ENCODE measurements at places on chromosomes 12 and 14. TPM values are rescaled to one million over a fixed set of nuclear protein-coding genes. Genes with fewer than 3 reads are reported as not detected.

Gene CDH24
- total RNA-seq, result 17.4 TPM

Gene CYP27B1
- total RNA-seq, result 1.5 TPM

Gene KRT80
- total RNA-seq, result 2.8 TPM

Gene SYCP3
- not detected for total RNA-seq

Gene MMP19
- total RNA-seq, result 4.7 TPM

Gene SLCO1B1
- not detected for total RNA-seq

Gene ISM2
- total RNA-seq, result 0.39 TPM

Gene PZP
- total RNA-seq, result not detected

Gene CRADD
- total RNA-seq, result 8.8 TPM

Gene ADCY4
- total RNA-seq, result 0.32 TPM

Gene TBX3
- total RNA-seq, result 1.1 TPM

- H3K4me3 ChIP-seq, result no peak overlapping the region
- H3K27ac ChIP-seq, result no peak overlapping the region
- H3K4me1 ChIP-seq, result peaks cover 49% of the 10 kb centered on the region
- no peaks in the 10 kb centered on the region for H3K27me3 ChIP-seq
These were observed 18.3 kb upstream of the SLC38A2 start for GRCh38 chr12:46390881-46391280.

DNA sequence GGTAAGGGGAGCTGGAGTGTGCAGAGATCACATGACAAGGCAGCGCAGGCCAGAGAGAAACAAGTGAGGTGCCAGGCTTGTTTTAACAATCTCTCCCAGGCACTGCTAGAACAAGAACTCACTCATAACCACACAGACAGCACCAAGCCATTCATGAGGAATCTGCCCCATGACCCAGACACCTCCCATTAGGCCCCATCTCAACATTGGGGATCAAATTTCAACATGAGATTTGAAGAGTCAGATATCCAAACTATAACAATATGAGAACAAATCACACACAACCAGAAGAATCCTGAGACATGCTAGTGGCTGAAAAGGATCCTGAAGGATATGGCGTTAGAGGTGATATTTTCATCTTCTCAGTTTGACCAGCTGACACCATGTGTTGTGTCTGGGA is 21.9 kb downstream of the OR6J1 start:
- H3K36me3 ChIP-seq, result no peaks in the 10 kb centered on the region
- no peak overlapping the region for H3K27ac ChIP-seq
- H3K27me3 ChIP-seq, result no peaks in the 10 kb centered on the region
- H3K4me3 ChIP-seq, result no peak overlapping the region

GRCh38 chr14:99041141-99041819 is 230.7 kb downstream of the BCL11B start:
- no peaks in the 10 kb centered on the region for H3K27me3 ChIP-seq
- H3K4me3 ChIP-seq, result no peak overlapping the region
- H3K4me1 ChIP-seq, result peaks cover 11% of the 10 kb centered on the region
- no peaks in the 10 kb centered on the region for H3K36me3 ChIP-seq

- no peaks in the 10 kb centered on the region for H3K27me3 ChIP-seq
- H3K4me3 ChIP-seq, result no peak overlapping the region
- no peak for DNase-seq
- H3K27ac ChIP-seq, result no peak overlapping the region
- no peaks in the 10 kb centered on the region for H3K4me1 ChIP-seq
These were observed 490.9 kb upstream of the TBX3 start for GRCh38 chr12:115174920-115175319.

GRCh38 chr14:98819132-98819866 is 452.7 kb downstream of the BCL11B start:
- H3K27ac ChIP-seq, result no peak overlapping the region
- H3K27me3 ChIP-seq, result no peaks in the 10 kb centered on the region
- H3K36me3 ChIP-seq, result no peaks in the 10 kb centered on the region
- DNase-seq, result no peak
- H3K4me1 ChIP-seq, result no peaks in the 10 kb centered on the region

DNA sequence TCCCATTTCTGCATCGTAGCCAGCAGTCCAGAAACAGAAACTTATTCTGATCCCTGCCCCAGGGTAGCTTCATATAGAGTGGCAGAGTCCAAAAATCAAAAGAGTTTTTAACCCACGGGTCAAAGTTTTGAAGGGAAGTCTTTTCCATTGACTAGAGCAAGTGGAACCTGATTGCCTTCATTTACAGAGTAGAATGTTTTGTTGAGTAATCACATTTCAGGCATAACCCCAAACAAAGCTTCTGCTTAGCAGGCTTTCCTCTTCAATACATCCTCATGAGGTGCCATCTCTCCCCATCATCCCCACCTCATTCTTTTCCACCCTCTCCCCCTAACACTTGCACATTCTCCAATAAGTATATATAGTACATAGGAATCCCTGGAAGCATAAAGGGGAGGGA is 516.0 kb upstream of the FBXO33 start:
- H3K4me3 ChIP-seq, result no peak overlapping the region
- DNase-seq, result no peak
- no peaks in the 10 kb centered on the region for H3K4me1 ChIP-seq
- no peaks in the 10 kb centered on the region for H3K36me3 ChIP-seq
- no peaks in the 10 kb centered on the region for H3K27me3 ChIP-seq
- H3K27ac ChIP-seq, result no peak overlapping the region

DNA sequence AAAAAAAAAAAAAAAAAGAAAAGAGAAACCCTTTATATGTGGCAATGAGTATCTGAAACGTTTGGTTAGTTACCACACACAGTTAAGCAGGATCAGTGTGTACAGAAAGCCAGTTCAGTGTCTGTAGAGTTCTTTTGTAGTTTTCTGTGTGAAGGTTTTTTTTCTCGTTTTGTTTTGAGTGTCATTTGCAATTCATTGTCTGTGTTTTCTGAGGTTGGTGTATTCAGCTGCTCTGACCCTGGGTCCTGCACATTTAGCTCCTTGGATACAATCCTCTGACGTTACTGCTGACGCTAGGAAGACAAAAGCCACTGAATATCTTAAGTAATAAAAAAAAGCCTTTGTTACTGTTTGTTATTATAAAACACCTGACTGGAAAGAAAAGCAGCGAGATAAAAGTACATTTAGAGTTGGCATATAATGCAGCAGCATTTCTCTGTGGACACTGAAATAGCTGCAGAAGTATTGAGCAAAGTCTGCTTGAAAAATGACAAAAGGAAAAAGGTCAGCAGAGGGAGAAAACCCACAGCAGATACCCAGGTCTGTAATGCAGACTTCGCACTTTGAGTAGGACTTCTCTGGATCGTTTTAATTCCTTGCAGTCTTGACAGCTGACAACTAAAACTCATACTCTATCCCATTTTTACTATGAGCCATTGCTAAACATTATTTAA is 89.0 kb downstream of the POLR3B start:
- peaks cover 4% of the 10 kb centered on the region for H3K36me3 ChIP-seq
- H3K4me1 ChIP-seq, result no peaks in the 10 kb centered on the region
- DNase-seq, result peak; percentile 25
- no peak overlapping the region for H3K27ac ChIP-seq
- no peak overlapping the region for H3K4me3 ChIP-seq

- H3K27me3 ChIP-seq, result no peaks in the 10 kb centered on the region
- H3K4me1 ChIP-seq, result peaks cover 13% of the 10 kb centered on the region
- no peak overlapping the region for H3K27ac ChIP-seq
- H3K36me3 ChIP-seq, result peaks cover 3% of the 10 kb centered on the region
- H3K4me3 ChIP-seq, result no peak overlapping the region
- DNase-seq, result peak; percentile 49
These were observed 31.9 kb downstream of the USP15 start for GRCh38 chr12:62291864-62292760.

DNA sequence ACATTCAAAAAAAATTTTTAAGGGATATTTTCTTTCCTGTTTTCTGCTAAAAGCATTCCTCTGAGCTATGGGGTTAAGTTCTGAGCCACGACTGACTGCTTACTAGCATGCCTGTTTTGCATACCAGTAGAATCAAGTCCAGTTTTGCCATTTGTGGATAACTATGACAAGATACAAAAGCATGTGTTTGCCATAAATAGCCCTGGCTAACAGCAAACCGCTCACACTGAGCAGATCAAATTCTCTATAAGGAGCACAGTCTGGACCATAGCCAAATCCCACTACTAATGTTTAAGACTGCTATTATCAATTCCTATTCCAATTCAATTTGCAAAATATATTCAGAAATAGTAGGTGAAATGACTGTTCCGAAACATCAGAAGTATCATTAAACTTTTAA is 3.2 kb downstream of the CFL2 start:
- H3K27ac ChIP-seq, result peak overlapping the region; percentile 63
- peak overlapping the region; percentile 7 for H3K4me3 ChIP-seq
- H3K4me1 ChIP-seq, result peaks cover 29% of the 10 kb centered on the region
- DNase-seq, result peak; percentile 91
- peaks cover 21% of the 10 kb centered on the region for H3K36me3 ChIP-seq

- peaks cover 13% of the 10 kb centered on the region for H3K27me3 ChIP-seq
- peaks cover 27% of the 10 kb centered on the region for H3K4me1 ChIP-seq
- peak within 1 kb of the TSS; percentile 84 for H3K27ac ChIP-seq
- DNase-seq, result peak; percentile 67
These were observed at the start of gene STON2 for GRCh38 chr14:81400202-81400678. Gene STON2, minus strand, starts transcription at chr14:81400324. Its CDS starts 1,942 bp downstream, at chr14:81398382.

Measured in astrocyte (in vitro differentiated cells and primary cell).